Stimulated activated CD4-positive, alpha-beta T cell treated with anti-CD3 and anti-CD28 coated beads, Interleukin-12 subunit alpha, Interleukin-12 subunit beta, amount 100 ng/mL, for 48 hours (primary cell): ENCODE measurements at places on chromosomes 7 and 10.

- DNase-seq, result no peak
These were observed at the start of gene NMT2 for GRCh38 chr10:15168291-15168785. Gene NMT2, minus strand, starts transcription at chr10:15168693. Its CDS starts 81 bp downstream, at chr10:15168612.

GRCh38 chr7:94444813-94445212, 50.1 kb downstream of the COL1A2 start:
- DNase-seq, result no peak

DNA sequence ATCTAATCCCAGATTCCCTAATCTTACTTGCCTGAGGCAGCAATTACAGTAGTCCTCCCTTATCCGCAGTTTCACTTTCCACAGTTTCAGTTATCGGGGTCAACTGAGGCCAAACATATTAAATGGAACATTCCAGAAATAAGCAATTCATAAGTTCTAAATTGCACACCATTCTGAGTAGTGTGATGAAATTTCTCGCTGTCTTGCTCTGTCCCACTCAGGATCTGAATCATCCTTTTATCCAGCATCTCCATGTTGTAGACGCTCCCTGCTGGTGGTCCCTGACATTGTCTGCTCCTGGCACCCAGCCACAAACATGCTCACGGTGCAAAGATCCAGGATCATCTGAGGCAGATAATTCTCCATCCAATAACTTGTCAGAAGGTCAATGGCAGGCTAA, 128.7 kb upstream of the CXCL12 start:
- no peak for DNase-seq

GRCh38 chr7:2261611-2262010, 19.6 kb downstream of the NUDT1 start:
- no peak for DNase-seq

- DNase-seq, result no peak
These were observed 25.1 kb upstream of the AOAH start for GRCh38 chr7:36749282-36749960.

- DNase-seq, result no peak
These were observed 75.2 kb downstream of the PARD3 start for GRCh38 chr10:34739915-34740314.

GRCh38 chr10:112619556-112619955, 172.5 kb downstream of the VTI1A start:
- no peak for DNase-seq

GRCh38 chr7:87317691-87318245, 27.7 kb upstream of the CROT start:
- DNase-seq, result no peak

DNA sequence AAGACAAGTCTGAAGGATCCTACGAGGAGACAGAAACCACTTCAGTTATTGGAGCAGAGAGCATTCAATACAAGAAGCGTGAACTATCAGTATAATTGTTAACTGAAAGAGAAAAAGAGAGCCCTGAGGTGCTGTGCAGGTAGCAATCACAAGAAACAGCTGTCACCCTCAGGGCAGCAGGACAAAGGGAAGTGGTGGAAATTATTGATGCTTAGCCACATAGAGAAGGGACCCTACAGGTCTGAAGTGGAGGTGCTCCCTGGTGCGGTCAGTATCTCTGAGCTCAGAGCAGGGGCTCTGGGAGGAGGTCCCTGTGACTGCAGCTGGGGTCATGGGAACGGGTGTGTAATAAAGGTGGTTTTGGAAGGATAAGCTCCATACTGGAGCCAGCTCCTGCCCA, 97.8 kb upstream of the KLF6 start:
- DNase-seq, result no peak

GRCh38 chr10:80118669-80119068, 13.9 kb upstream of the PLAC9 start:
- DNase-seq, result no peak

DNA sequence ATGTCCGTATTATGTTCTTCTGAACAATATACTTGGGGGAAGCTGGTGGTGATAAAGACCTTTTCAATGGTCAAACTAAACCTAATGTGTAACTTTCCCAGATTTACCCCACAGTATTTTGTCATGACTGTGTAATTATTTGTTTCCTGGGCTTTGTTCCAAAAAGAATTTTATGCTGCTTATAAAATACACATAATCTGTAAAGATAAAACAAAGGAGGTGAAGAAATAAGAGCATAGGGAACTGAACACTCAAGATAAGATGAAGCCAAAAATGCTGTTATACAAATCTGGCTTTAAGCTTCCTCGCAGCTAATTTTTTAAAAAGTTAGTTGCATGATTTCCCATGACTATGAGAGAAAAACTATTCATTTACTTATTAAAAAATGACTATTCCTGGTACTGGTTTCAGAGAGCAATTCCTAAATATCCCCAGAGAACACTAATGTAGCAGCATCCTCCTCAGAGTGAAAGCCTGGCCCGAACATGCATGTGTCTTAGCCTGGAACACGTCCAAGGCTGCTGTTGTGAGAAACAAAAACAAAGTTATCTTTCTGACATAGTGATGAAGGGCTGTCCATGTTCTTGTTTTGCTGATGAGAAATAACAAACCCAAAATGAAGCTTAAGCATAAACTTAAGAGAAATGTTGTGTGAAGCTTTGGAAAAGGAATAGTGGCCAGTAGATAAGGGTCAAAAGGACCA, 33.9 kb downstream of the MALSU1 start:
- no peak for DNase-seq

- no peak for DNase-seq
These were observed 142.6 kb downstream of the SND1 start for GRCh38 chr7:127794551-127794950.

DNA sequence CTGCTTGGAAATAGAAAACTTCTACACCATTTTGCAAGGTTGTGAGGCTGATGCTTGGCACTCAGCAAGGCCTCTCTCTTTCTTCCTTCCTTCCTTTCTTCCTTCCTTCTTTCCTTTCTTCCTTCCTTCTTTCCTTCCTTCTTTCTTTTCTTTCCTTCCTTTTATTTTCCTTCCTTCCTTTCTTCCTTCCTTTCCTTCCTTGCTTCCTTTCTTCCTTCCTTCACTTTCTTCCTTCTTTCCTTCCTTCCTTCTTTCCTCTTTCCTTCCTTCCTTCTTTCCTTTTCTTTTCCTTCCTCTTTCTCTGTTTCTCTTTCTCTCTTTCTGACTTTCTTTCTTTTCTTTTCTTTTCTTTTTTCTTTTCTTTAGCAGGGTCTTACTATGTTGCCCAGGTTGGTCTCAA, 460.4 kb downstream of the KCNMA1 start:
- DNase-seq, result no peak

- DNase-seq, result no peak
These were observed 36.3 kb downstream of the GARS1 start for GRCh38 chr7:30630986-30631385.

DNA sequence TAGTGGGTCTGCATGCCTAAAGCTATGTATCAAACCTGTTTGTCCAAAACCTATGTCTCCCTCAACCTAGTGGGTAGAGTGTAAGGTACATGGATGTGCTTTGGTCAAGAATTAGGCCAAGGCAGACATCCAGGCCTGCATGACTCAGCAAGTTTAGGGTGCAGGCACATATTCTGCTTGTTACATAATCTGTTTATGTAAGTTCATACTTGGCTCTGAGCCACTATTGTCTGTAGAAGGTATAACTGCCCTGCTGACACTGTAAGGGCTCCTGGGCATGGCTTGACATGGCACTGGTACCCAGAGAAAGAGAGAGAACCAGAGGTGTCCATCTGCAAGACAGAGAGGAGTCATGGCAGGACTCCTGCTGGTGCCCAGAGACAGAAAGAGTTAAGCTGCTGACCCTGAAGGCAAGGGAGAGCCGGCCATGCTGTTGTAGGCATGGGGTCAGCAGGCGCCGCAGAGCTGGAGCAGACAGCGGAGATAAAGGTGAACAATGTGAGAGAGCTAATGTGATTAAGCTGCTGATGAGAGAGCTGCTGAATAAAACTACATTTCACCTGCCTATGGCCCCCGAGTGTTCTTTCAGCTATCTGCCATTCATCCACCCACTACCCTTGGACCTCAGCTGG, 118.5 kb upstream of the TMEM106B start:
- DNase-seq, result no peak

GRCh38 chr10:84541289-84541637, 212.9 kb downstream of the CCSER2 start:
- no peak for DNase-seq

GRCh38 chr10:89669985-89670384, 24.9 kb upstream of the PANK1 start:
- no peak for DNase-seq

GRCh38 chr10:48941427-48942075, 1.9 kb upstream of the LRRC18 start:
- DNase-seq, result no peak

- DNase-seq, result no peak
These were observed 9.9 kb downstream of the TAS2R41 start for GRCh38 chr7:143487566-143487965.

GRCh38 chr10:22363305-22363704, 18.0 kb downstream of the SPAG6 start:
- DNase-seq, result no peak

DNA sequence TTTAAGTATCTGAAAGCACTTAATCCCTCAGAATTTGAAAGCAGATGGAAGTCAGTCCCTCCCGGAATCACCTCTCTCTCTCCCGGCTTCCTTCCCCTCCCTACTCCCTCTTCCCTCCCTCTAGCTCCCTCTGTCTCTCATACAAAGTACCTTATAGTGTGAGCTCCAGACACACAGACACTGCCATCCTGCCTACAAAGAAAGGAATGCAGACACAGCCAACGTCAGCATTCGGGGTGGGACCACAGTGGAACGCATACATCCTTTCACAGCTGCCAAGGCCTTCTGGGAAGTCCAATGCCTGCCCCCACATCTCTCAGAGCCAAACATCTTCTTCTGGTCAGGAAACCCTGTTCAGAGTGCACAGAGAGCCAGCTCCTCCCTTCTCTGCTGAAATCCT, 9.3 kb downstream of the NOD1 start:
- DNase-seq, result no peak

DNA sequence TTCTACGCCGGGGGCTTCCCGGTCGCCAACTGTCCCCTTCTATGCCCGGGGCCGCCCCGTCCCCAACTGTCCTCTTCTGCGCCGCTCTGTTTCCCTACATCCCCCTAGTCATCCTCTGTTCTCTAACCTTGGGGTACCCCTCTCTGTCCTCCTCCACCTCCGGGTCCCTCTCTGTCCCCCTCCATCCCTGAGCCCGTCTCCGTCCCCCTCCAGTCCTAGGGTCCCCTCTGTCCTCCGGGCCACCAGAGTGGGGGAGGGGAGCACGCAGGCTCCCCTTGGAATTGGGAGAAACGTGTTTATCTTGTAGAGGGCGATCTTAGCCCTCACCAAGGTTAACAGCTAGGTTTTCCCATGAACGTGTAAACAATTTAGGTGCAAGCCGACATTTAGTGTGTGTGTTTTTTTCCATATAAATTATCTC, 852 bp upstream of the KLF6 start:
- DNase-seq, result no peak

- DNase-seq, result no peak
These were observed 129.1 kb downstream of the LRRC4 start for GRCh38 chr7:127901895-127902703.

DNA sequence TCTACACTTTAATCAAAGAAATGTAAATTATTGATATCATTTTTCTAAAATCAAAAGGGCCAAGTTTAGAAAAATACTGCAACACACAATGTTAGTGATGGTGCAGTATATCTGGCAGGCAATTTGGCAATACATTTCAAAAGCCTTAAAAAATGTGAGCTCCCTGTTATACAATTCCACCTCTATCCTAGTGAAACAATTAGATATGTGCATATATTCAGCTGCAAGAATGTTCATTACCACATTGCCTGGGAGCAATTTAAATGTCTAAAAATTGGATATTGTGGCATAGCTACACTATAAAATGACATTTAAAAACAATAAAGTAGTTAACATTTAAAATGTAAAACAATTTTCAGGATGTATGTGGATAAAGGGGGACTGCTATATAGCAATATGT, 10.1 kb upstream of the ERVW-1 start:
- no peak for DNase-seq

GRCh38 chr10:79413196-79413595, 32.2 kb downstream of the ZCCHC24 start:
- DNase-seq, result no peak

DNA sequence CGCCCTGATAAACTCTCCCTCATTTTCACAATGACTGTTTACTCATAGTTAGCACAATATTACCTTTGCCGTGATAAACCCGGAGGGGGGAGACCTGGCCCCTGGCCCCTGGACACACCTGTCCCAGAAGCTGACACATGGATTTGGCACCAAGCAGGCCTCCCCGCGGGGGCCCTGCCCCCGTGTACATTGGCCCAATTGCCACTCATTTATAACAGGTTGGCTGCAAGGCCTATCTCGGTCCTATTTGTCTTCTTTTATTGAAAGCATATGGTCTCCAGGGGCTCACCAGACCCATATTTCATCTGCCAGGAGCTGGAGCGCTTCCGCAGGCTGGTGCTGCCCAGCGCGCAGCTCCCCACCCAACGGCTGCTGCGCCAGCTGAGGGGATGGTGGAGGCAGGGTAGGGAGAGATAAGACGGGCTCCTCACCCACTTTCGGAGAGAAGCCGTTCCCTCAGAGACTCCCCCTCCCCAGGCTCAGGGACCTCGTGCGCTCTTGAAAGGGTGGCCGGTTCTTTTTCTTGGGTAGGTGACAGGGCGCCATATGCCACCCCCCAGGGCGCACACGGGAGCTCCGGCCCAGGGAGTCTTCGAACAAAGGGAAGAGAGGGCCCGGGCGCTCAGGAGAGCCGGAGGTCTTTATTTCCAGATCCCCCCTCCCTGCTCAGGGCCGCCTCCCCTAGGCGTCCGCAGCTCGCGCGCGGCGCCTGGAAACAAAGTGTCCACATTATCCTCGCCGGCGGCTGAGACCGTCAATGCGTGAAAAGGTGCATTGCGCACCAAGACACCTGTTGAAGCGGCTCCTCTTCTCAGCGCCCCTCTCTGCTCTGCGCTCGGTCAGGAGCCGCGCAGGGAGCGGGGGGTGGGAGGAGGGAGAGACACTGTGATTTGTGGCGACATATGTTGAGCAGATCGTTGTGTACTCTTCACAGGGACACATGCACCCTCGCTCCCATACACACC, 4.3 kb upstream of the NEUROG3 start:
- no peak for DNase-seq

DNA sequence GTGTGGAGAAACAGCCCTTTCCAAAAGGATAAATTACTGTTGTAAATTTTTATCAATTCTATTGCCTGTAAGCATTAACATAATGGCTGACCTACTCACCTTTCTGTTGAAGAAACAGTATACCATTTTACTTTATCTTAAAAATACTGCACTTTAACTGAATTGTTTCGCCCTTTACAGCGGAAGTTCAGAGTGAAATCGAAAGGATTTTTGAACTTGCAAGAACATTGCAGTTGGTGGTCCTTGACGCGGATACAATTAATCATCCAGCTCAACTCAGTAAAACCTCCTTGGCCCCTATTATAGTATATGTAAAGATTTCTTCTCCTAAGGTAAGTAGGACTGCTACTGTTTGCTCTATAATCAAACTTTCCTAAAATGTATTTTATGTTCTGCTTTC, 117.5 kb downstream of the NSUN6 start:
- no peak for DNase-seq

GRCh38 chr7:28707291-28707690, 250.8 kb downstream of the TRIL start:
- DNase-seq, result no peak

- no peak for DNase-seq
These were observed 29.3 kb downstream of the ZMIZ1 start for GRCh38 chr10:79098061-79098460.

GRCh38 chr10:88243836-88244730, 339.0 kb downstream of the RNLS start:
- DNase-seq, result no peak
